Lung microvascular endothelial cell (primary cell): ENCODE measurements at places on chromosomes 4 and X. TPM values are rescaled to one million over a fixed set of nuclear protein-coding genes. Genes with fewer than 3 reads are reported as not detected.

- no peak for DNase-seq
Measured at GRCh38 chr4:121344098-121344497, 36.7 kb downstream of the QRFPR start.

HTRA3 gene
- 1.2 and 2.6 TPM in 2 replicates for total RNA-seq

GRCh38 chr4:26127851-26128337, 192.9 kb upstream of the RBPJ start:
- DNase-seq: no peak

GRCh38 chr4:157421365-157421764, 200.8 kb downstream of the GRIA2 start:
- no peak for DNase-seq

- DNase-seq: no peak
Measured at GRCh38 chrX:1307626-1308340, 28.8 kb upstream of the IL3RA start.

DCHS2 gene
- 0.40 and 1.7 TPM in 2 replicates for total RNA-seq

DNA sequence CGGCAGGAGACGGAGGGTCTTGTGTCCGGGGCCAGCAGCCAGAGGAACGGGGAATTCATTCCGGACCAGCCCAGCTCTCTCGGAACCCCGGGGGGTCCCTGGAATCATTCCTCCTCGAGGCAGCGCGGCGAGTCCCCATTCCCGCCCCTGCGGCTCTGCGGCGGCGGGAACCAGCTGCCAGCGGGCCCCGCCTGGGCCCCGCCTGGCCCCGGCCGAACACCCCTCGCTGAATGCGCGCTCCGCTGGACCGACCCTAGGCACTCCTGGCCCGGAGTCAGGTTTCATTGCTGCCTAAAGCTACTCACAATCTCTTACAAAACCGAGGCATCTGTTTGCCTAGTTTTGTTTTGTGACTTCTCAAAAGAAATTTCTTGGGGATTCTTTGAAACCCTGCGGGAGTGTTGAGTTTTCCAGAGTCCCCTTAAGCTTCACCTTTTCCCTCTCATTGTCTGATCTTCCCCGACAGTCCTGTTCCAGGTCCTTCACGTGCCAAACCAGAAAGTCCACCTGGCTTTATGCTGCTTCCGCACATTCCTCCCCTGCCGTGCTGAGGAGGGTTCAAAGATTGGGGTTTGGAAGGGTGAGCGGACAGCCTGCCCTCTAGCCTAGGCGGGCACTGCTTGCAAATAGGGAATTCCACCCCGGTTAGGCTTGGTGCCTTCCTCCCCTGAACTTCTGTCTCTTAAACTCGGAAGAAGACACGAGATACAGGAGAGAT, 789 bp downstream of the ARHGAP10 start:
- peak; percentile 39 for DNase-seq

C4orf54 gene
- under 0.01 TPM in 1 of 2 replicates, not detected in the other for total RNA-seq

DNA sequence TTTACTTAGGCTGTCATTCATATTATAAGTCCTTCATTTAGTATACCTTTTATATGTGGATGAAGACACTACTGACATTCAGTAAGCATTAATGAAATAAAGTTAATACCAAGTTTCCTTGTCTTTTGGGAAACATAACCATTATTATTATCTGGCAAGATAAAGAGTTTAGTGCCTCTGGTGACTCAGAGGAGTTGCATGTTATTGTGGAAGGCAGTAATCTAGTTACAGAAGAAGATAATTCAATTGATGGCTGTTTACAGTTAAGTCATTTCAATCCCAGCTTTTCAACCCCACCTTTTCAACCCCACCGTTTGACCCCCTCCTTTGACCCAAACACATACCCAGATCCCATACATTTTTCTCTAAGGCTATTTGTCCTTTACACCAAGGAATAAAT, 143.8 kb downstream of the FANCB start:
- no peak for DNase-seq

GRCh38 chrX:115503099-115503498, 57.9 kb upstream of the PLS3 start:
- no peak for DNase-seq

DNA sequence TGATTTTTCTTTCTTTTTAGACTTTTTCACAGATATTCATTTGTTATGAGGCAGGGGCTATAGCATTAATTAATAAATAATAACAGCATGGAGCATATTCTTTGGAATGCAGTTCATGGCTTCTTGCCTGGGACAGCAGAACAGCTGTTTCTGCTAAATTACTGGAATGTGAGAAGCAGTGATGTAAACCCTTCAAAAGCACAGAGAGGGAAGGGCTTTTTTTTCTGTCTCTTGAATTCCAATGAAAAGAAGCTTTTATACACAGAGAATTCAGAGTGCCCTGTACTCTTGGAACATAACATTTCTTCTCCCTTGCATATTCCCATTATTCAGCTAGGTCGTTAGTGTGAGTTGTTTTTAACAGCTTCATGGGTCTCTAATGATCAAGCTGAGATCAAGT, 28.5 kb upstream of the ANK2 start:
- no peak for DNase-seq

DNA sequence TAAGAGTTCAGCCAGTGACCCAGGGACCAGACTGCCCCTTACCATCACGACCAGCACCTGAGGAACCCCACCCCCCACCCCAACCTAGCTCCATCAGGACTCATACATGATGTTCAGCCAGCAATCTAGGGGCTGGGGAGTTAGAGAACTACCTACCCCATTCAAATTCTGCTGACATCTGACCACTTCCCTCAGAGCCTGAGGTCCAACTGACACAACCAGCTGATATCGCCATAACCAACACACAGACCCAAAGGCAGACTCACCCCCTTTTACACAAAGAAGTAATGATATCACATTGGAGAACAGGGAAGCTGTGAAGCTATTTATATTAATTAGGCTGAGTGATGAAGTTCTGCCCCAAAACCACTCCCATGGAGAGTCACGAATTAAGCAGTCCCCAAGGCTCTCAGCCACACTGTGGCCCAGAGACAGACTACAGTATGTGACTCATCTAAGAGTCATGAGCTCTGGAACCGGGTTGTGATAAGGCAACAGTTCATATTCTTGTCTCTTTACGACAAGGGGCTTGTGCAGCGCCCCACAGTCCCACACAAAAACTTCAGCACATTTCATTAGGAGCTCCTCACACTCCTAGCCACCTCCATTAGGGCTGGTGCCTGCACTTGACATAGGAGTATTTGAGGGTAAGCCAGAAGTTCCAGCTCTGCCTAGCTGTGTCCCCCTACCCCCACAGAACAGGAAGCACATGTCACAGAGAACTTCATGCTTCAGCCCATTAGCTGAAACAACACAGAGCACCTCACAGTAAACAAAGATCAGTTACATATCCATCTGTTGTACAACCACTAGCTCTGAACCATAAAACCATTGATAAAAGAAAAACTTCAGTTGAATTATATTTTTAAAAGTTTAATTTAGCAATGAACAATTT, 184.7 kb upstream of the ZCCHC13 start:
- DNase-seq: peak; percentile 2

DNA sequence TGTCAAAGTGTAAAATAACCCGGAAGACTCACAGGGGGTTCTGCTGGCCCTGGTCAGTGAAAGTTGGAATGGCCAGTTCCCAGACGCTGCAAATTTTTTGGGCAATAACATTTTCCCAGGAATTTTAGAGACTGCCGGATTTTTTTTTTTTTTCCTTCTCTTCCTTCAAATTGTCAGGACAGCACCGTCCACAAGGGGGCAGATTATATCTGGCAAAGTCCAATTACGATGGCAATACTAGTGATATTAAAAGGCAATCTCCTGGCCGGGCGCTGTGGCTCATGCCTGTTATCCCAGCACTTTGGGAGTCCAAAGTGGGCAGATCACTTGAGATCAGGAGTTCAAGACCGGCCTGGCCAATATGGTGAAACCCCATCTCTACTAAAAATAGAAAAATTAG, 20.5 kb downstream of the SLC25A5 start:
- peak; percentile 72 for DNase-seq

DNA sequence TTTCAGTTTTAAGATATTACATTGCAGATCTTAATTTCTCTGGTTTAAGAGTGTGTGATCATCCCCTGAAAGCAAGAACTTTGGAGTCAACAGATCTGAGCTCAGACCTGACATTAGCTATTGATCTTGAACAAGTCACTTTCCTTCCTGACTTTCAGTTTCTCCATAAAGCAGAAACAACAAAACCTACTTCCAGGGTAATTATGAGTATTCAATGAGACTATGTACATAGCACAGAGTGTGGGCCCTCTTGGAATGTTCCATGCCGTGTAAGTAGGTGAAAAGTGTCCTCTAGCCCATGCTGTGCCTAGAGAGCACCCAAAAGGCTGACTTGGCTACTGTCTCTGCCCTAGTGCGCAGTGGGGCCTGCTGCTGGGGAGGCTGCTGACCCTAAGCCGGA, 188.0 kb upstream of the RPL34 start:
- DNase-seq: no peak

DNA sequence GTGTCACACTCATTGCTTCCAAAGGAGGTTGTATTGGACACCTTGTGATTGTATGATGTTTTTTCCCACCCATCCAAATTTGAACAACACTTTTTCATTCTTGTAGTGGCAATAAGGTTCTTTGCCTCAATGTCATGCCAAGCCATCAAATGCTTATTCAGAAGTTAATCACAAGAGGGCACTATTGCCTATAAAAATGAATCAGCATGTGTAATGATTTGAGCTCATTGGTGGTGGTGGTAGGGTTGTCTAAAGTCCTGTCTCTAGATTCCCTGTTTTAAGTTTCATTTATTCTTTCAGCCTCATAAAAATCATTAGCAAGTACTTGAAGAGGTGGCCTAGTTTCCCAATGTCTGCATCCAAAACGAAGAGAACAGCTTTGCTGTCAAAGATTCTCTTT, 37.0 kb downstream of the IRS4 start:
- peak; percentile 59 for DNase-seq

HPGDS gene
- total RNA-seq: not detected in 2 replicates

DNA sequence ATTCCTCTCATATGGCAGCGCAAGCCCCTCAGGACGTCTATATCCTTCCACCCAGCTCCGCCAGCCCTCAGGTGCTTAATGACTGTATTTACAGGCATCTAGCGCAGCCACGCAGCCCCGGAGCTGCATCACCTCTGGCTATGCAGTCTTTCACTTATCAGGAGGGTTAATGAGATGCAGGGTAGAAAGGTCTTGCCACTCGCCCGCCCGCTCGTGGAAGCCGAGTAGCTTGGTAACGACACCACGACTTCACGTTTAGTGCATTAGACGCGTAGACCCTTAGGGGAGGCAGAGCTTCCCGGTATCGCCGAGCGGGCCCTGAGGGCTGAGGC, 1.5 kb upstream of the SLC16A2 start:
- DNase-seq: no peak

- no peak for DNase-seq
Measured at GRCh38 chrX:80139564-80139963, 125.0 kb downstream of the TBX22 start.

SEC24B gene
- total RNA-seq: 9.8 and 11.9 TPM in 2 replicates

DNA sequence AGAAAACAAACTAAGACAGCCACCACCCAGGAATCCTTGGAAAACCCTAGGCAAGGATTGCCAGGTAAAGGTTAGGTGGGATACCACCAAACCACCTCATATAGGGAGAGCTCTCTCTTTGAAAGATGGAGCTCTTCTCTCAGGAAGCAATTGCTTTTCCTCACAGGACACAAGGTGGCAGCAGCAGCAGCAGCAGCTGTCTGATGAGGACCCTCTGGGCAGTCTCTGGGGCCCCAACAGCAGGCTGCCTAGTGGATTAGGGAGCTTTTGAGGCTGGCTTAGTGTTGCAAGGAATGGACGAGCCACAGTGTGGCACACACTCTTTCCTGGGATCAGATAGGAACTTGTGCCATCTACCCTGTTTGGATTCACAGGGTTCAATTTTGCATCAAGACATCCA, 41.4 kb upstream of the CHRDL1 start:
- no peak for DNase-seq

GRCh38 chr4:25454476-25454875, 77.4 kb downstream of the ANAPC4 start:
- DNase-seq: no peak

FGF5 gene
- total RNA-seq: 0.22 TPM in 1 of 2 replicates, not detected in the other

DNA sequence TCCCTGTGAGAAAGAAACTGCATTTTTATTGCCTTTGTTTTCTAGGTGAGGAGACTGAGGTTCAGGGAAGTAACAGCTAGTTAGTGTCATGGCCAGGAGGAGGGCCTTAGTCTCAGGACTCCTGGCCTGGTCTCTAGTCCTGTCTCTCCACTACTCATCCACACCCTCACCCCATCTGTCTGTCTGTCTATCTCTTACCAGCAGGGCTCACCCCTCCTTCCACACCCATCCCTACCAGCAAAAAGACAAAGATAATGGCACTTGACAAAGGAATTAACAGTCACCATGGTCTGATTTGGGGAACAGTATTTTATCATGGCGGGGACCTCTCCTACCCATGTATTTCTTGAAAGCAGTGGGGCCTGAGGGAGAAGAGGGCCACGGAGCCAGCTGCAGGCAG, 125.8 kb downstream of the REPS2 start:
- DNase-seq: no peak

GRCh38 chr4:186717556-186717955, 6.1 kb downstream of the FAT1 start:
- no peak for DNase-seq

- no peak for DNase-seq
Measured at GRCh38 chr4:186651181-186651603, 72.5 kb downstream of the FAT1 start.

MSANTD1 gene
- total RNA-seq: under 0.01 and 0.40 TPM in 2 replicates

DNA sequence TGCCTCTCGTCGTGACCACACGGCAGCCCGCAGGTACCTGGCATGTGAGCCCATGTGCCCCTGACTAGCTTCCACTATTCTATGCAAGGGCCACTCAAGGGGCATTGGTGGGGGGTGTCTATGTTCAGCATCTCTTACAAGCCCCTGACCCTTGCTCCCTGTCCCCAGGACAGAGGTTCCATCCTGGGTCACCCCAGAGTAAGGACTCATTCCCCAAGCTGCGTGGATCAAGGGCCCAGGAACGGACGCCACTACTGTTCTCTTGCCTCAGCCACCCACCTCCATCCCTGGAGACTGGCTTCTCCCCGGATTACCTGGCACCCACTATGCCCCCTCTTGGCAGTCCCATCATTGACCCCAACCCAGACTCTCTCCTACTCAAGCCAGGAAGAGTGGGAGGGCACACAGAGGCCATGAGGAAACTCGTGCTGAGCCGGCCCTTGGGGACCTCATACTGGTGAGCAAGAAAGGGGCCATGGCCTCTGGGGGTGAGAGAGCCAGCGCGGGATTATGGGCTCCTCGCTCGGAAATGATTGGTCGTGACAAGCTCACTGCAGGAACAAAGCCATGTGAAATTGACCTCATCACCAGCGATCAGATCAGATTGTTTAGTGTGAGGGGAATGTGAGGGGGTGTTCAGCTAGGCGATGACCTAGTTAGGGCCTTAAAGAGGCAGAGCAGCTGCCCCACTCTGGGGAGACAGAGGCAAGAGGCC, 50.1 kb upstream of the PJA1 start:
- no peak for DNase-seq

- DNase-seq: no peak
Measured at GRCh38 chr4:24529555-24529954, 54.8 kb downstream of the DHX15 start.

FUNDC1 gene
- 6.5 and 8.1 TPM in 2 replicates for total RNA-seq

GRCh38 chr4:84924434-84924833, 42.1 kb downstream of the WDFY3 start:
- no peak for DNase-seq

GAGE13 gene
- not detected in 2 replicates for total RNA-seq
